ENCODE measurements at places on chromosomes 7 and 10.

GRCh38 chr10:76124280-76124679, 692.9 kb downstream of the LRMDA start:
- no peak for DNase-seq

DNA sequence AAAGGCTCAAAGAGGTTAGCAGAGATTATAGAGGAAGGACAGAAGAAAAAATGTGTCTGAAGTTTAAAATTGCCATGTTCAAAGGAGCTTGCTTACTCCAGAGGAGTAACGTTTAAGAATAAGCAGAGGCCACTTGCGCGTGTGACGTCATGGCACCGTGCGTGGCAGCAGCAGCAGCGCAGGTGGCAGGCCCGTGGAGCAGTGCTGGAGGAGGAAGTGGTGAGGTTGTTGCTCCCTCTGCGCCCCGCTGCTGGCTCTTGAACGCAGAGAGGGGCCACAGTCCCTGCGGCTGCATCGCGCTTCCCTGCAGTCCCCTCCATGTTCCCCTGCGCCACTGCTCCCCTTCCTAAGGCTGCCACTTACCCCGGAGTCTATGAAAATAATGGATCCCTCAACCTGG, 37.5 kb downstream of the GDI2 start:
- no peak for DNase-seq

DNA sequence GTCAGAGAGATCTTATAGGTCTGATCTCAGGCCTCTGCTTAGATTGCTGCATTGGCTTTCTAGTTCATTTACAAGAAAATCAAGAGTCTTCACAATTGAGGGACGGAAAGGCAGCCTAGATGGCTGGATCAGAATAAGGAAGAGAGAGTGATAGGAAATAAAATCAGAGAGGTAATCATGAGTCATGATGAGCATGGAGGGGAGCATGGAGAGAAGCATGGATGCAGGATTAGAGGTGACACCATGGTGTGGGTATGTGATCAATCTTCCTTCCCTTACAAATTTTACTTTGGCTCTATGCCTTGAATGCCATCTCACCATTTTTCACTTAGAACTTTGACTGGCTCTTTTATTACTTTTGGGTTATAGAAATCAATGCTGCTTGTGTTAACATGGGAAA, 1.4 kb downstream of the BCCIP start:
- peak; percentile 60 for DNase-seq

- DNase-seq: no peak
These were observed 5.1 kb downstream of the NME8 start for GRCh38 chr7:37853468-37853867.

GRCh38 chr7:135645296-135645904, 16.9 kb upstream of the STMP1 start:
- peak; percentile 31 for DNase-seq

GRCh38 chr7:47559306-47560220, 22.3 kb downstream of the TNS3 start:
- DNase-seq: no peak

- DNase-seq: no peak
These were observed 19.8 kb downstream of the OR2F1 start for GRCh38 chr7:143974459-143974858.

Measured in fibroblast of skin of right biceps (primary cell).